GM12878 (cell line): ENCODE measurements at places on chromosomes 7 and 10. TPM values are rescaled to one million over a fixed set of nuclear protein-coding genes. Genes with fewer than 3 reads are reported as not detected.
A peak's percentile ranks its signal among the peaks of the same experiment; 100 is the strongest.

DNA sequence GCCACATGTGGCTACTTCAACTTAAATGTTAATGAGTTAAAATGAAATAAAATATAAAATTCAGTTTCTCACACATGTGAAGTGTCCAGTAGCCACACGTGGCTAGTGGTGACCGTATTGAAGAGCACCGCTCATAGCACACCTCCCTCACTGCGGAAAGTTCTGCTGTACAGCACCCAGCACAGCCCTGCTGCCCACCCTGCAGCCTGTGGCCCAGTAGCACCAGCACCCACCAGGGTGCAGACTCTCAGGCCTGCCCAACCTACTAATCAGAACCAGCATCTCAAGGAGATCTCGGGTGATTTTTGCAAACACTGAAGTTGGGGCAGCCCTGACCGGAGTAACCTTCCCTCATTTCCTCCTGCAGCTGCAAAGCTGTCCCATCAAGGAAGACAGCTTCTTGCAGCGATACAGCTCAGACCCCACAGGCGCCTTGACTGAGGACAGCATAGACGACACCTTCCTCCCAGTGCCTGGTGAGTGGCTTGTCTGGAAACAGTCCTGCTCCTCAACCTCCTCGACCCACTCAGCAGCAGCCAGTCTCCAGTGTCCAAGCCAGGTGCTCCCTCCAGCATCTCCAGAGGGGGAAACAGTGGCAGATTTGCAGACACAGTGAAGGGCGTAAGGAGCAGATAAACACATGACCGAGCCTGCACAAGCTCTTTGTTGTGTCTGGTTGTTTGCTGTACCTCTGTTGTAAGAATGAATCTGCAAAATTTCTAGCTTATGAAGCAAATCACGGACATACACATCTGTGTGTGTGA lies 162.8 kb upstream of the LANCL2 start:
- H3K4me1 ChIP-seq, result no peaks in the 10 kb centered on the region
- no peak overlapping the region for H3K4me3 ChIP-seq
- H3K36me3 ChIP-seq, result no peaks in the 10 kb centered on the region
- DNase-seq, result no peak

GRCh38 chr7:98974906-98975816 lies 96.8 kb downstream of the TRRAP start:
- no peak overlapping the region for H3K27ac ChIP-seq
- peaks cover 31% of the 10 kb centered on the region for H3K36me3 ChIP-seq
- H3K4me3 ChIP-seq, result no peak overlapping the region
- DNase-seq, result no peak
- H3K27me3 ChIP-seq, result no peaks in the 10 kb centered on the region

DNA sequence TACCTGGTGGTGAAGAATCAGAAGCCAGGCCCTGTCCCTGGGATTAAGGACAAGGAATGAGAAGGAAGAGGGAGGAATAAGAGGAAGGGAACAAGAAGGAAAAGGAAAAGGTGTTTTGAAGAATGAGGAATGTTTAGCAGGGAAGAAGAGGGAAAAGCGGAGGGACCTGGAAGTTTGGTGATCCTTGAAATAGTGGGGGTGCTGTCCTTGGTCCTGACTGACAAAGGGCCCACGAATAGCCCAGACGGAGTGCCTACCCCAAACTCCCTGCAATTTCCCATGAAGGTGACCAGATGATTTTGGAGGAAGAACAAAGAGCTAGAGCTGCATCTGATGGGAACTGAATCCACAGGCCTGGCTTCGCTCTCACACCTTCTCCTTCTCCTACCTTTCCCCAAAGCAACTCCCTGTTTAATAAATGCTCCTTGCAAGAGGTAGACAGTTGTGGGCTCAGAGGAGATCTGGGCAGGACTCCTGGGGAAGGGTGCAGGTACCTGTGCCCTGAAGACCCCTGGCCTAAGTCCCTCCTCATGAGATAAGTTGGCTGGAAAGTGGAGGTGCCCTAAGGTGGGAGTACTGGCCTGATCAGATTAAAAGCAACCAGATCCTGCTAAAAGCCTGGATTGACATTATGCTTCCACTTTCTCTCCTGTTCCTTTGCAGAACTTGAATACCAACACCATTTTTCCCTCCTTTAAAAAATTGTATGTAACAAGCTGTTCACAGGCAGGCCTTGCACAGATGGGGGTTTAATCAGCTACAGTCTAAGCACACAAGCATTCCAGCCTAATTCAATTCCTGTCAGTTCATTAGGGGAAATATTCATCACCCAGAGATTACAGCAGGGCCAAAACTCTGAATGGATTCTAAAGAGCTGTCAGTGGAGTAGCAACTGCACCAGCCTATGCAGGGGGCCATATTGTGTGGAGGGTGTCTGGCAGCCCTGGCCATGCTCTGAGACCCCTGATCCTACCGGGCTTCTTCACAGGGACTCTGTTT lies 19.4 kb downstream of the KAZALD1 start:
- no peak overlapping the region for H3K27ac ChIP-seq
- H3K27me3 ChIP-seq, result peaks cover 3% of the 10 kb centered on the region
- H3K4me1 ChIP-seq, result no peaks in the 10 kb centered on the region
- H3K4me3 ChIP-seq, result no peak overlapping the region
- no peaks in the 10 kb centered on the region for H3K36me3 ChIP-seq
- no peak for DNase-seq

DNA sequence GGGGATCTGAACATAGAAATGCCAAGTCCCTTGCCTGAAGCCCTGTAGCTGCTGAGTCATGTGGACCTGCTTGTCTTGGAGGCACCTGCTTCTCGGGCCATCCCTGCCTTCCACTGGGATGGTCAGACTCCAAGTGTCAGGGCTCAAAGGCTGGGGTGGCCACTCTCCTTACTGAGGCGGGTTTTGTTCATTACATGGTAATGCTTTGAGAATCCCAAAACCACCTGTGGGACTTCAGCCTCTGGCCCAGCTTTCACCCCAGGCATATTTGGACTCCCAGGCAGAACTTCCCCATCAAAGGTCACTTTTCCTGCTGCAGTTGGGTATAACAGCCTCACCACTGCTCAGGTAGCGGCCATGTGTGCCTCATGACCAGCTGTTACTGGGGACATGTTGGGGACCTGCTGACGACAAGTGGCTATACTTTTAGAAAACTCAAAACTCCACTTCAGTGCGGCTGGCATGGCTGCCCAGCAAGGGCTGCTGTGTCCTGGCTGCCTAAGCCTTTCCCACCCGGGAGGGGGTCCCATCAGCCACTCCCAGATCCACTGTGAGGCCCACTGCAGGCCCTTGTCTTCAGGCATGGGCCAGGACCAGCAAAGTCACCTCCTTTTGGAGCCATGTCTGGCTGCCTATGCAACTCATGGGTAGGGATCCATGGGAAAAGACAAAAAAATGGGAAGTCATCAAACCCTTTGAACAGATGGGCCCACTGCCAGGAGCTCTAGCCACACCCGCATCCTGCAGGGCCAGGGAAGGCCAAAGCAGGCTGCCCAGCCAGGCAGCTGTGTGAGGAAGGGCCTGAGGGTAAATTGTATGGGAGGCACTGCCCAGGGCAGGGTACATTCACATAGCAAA lies 96.7 kb downstream of the ARHGAP22 start:
- H3K4me3 ChIP-seq, result no peak overlapping the region
- H3K27me3 ChIP-seq, result no peaks in the 10 kb centered on the region
- H3K4me1 ChIP-seq, result peaks cover 6% of the 10 kb centered on the region
- DNase-seq, result no peak
- H3K36me3 ChIP-seq, result no peaks in the 10 kb centered on the region

GRCh38 chr10:32131388-32131787 lies 75.2 kb upstream of the KIF5B start:
- no peak overlapping the region for H3K27ac ChIP-seq
- no peak for DNase-seq
- no peaks in the 10 kb centered on the region for H3K36me3 ChIP-seq
- H3K27me3 ChIP-seq, result no peaks in the 10 kb centered on the region

- H3K27ac ChIP-seq, result no peak within 1 kb of the TSS
- H3K27me3 ChIP-seq, result no peaks in the 10 kb centered on the region; the same call in 1 of the 2 replicates
- H3K4me1 ChIP-seq, result no peaks in the 10 kb centered on the region
- H3K4me3 ChIP-seq, result no peak within 1 kb of the TSS
- no peak for DNase-seq
Measured at GRCh38 chr10:86654411-86655172, at the start of gene OPN4. Gene OPN4, plus strand, starts transcription at chr10:86654547. Its CDS starts 237 bp downstream, at chr10:86654784.

GRCh38 chr7:50775231-50775630 lies 7.5 kb downstream of the GRB10 start:
- H3K27me3 ChIP-seq, result no peaks in the 10 kb centered on the region; the same call in 1 of the 2 replicates
- H3K4me1 ChIP-seq, result no peaks in the 10 kb centered on the region
- H3K4me3 ChIP-seq, result no peak overlapping the region

DNA sequence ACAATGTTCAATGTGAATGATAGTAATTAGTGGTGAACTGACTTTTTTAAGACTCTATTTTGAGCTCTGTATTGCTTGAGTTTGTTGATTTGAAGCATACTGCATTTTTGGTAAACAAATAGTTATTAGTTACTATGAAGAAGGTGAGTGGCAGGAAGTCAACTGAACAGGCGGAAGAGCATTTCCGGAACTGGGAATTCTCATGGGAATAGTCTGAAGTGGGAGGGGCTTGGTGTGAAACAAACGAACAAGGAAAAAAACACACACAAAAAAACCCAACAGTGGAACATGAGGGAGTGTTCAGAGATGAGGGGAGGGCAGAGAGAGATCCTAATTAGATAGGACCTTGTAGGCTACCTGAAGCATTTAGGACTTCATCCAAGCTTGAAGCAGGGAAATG lies 43.9 kb upstream of the C1QL3 start:
- no peak overlapping the region for H3K27ac ChIP-seq
- no peaks in the 10 kb centered on the region for H3K27me3 ChIP-seq
- no peak overlapping the region for H3K4me3 ChIP-seq
- H3K4me1 ChIP-seq, result peaks cover 8% of the 10 kb centered on the region; the same call in 1 of the 2 replicates

DNA sequence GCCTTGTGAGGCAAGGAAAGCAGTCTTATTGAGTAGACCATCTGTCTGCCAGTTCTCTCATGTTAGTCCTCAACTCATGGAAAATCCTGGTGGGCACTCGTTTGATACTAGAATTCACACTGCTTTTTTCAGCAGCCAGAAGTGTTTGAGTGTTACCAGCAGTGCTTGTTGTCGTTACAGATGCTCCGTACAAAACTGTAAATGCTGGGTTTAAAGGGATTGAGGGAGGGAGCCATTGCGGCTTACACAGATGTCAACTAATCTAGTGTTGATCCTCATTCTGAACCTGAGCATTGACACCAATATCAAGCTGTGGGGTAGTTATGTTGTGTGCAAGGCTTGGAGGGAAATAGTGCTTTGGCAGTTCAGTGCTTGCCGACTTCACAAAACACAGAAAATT lies 348.6 kb downstream of the AUTS2 start:
- H3K4me1 ChIP-seq, result peaks cover 3% of the 10 kb centered on the region
- no peaks in the 10 kb centered on the region for H3K27me3 ChIP-seq
- H3K36me3 ChIP-seq, result no peaks in the 10 kb centered on the region
- no peak overlapping the region for H3K27ac ChIP-seq
- no peak for DNase-seq
- H3K4me3 ChIP-seq, result no peak overlapping the region

DNA sequence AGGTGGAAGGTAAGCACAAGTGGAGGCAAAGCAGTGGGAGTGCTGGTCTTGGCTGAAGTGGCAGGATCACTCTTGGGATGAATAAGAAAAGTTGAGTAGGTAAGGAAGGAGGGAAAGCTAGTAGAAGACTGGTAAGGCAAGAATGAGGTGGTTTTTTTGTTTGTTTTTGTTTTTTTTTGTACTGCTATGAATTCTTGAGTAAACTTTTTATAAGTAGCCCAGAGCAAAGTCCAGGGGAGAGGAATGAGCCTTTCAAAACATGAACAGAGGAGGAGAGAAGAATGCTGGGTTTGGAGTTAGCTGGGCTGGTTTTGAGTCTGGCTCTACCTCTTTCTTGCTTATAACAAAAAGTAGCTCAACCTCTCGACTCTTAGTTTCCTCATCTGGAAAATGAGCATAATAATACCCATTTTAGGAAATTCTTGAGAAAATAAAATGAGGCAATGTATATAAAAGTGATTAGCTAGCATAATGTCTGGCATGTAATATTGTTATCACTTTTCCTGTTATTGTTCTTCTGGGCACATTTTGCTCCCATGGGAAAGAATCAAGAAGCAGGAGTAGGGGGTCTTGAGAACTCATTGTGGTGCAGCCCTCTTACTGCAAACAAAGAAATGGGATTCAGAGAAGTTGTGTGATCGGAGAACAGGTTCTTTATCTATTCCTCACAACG lies 24.1 kb upstream of the LRRC17 start:
- no peaks in the 10 kb centered on the region for H3K27me3 ChIP-seq
- H3K27ac ChIP-seq, result no peak overlapping the region
- no peaks in the 10 kb centered on the region for H3K36me3 ChIP-seq
- no peak for DNase-seq

DNA sequence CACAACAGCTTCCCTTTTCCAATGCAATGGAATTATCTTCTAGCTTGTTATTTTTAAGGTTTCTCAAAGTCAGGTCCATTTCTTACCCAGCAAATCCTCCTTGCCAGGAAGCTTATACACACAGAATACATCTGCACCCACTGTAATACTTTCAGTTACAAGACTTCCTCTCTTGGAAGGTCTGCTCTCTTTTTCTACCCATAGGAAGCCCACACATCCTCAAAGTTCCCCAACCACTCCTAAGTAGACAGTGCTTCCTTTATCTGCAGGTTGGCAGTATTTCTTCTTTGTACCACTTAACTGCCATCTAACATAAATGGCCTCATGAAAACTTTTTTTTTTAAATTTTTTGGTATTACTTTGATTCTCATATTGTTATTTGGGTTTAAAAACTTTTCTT lies 155.6 kb downstream of the TAX1BP1 start:
- no peaks in the 10 kb centered on the region for H3K36me3 ChIP-seq
- H3K27ac ChIP-seq, result no peak overlapping the region
- no peak overlapping the region for H3K4me3 ChIP-seq
- no peak for DNase-seq
- peaks cover 11% of the 10 kb centered on the region for H3K4me1 ChIP-seq

- peak overlapping the region; percentile 38 for H3K27ac ChIP-seq
- H3K27me3 ChIP-seq, result no peaks in the 10 kb centered on the region
- H3K36me3 ChIP-seq, result peaks cover 8% of the 10 kb centered on the region
- H3K4me3 ChIP-seq, result peak overlapping the region; percentile 1; the same call in 1 of the 2 replicates
- no peak for DNase-seq
Measured at GRCh38 chr10:96257944-96258343, 13.4 kb downstream of the BLNK start.

GRCh38 chr7:37050801-37051200 lies 326.5 kb upstream of the AOAH start:
- DNase-seq, result no peak
- H3K27ac ChIP-seq, result no peak overlapping the region
- no peak overlapping the region for H3K4me3 ChIP-seq
- H3K27me3 ChIP-seq, result no peaks in the 10 kb centered on the region
- H3K36me3 ChIP-seq, result no peaks in the 10 kb centered on the region

The NEUROD6 gene
- total RNA-seq, result not detected in 2 replicates

The C1GALT1 gene
- 10.6 and 11.2 TPM in 2 replicates for total RNA-seq

The IFIT5 gene
- 11.0 and 12.5 TPM in 2 replicates for total RNA-seq

The DNAJC12 gene
- 1.2 and 2.1 TPM in 2 replicates for total RNA-seq
